NCI-H345 (cell line): ENCODE measurements at places on chromosomes 2 and 18.

GRCh38 chr2:2681085-2681484 lies 350.0 kb upstream of the MYT1L start:
- no peak for DNase-seq

DNA sequence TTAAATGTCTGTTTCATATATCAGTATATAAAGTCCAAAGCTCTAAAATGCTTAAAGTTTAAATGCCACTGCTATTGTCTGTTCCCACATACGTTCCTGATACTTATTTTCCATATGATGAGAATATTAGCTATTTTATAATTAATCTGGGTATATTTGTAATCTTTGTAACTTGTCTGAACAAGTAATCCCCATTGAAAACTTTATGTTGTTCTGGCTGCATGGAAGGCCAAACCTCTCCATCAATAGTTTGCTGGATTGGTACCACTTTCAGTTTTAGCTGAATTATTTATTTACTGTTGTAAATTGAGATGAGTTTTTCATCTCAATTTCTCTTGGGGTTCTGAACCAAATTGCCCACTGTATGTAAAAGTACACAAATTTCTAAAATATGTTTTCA lies 1.5 kb downstream of the MBD5 start:
- DNase-seq = no peak

DNA sequence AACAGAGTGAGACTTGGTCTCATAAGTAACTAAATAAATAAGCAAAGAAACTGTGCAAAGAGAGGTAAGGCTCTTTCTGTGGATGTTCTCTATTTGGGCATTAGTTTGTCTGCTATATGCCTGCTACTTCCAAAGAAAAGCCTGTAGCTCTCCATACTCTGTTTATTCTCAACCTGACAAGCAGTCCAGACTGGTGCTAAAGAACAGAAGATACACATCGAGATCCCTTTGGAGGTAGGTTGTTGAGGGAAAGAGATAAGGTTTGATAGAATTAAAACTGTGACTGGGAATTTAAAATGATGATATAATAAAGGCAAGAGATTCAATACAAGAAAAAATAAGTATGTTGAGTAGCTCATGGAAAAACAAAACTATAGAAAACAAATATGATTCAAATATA lies 885.1 kb upstream of the FSHR start:
- DNase-seq = no peak

GRCh38 chr18:80231151-80231550 lies 16.2 kb downstream of the PARD6G start:
- no peak for DNase-seq

DNA sequence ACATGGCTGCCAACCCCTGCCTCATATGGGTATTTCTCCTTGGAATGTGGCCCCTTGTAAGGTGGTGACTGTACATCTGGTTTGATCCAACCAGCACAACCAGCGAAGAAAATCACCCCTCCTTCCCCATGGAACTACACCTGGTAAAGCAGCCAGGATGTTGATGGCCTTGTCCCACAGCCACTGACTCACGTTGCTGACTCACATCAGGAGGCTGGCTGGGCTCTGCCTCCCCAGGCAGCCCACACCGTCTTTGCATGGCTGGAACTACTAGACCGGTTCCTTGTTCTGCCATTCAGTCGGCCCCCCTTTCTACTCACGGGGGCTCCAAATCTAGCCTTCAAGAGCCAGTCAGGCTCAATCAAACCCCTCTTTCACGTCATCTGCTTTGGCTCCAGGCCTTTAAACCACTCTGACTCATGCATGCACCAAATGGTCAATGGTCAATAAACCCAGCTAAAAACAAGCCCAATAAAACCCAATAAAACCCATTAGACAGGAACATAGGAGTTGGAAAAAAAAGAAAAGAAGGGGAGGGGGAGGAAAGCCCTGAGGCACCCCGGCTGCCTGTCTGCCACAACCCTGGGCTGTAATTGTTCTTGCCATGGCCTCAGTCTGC lies 114.8 kb downstream of the PLB1 start:
- DNase-seq = no peak

DNA sequence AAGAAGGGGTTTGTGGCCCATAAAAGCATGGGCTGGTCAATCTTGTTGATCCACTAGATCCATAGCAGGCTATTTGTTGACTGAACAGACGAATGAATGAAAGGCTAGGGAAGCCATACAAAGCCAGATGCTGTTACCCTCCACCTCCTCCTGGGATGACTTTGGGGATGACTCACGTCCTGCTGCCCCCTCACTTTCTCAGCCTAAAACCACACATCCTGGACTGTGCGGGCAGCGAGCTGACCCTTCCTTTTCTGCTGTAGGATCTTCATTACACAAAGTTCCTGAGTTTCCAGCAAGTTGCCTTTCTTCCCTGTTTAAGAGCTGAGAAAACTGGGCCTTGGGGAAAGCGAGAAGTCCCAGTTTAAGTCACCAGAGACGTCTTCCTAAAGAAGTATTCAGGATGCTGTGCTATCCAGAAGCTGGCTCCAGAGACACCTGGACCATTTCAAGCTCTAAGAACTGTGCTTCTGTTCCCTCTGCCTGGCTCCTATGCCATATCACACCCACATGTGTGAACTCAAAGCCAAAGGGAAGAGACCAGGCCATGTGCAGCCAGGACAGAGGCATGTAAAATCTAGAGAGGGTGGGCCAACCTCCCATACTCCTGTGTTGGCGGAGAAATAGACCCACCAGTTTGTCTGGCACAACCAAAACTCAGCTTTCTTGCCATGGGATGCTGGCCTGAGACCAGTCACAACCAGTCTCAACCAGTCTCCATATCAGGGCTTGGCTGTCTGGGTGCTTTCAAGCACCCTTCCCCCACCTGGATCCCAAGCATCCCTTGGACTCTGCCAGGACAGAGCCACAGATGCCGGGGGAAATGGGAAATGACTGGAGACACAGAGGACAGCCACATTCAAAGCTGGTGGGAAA lies 4.7 kb upstream of the SLC20A1 start:
- DNase-seq = no peak

GRCh38 chr2:190635781-190636180 lies 13.1 kb upstream of the NAB1 start:
- no peak for DNase-seq

DNA sequence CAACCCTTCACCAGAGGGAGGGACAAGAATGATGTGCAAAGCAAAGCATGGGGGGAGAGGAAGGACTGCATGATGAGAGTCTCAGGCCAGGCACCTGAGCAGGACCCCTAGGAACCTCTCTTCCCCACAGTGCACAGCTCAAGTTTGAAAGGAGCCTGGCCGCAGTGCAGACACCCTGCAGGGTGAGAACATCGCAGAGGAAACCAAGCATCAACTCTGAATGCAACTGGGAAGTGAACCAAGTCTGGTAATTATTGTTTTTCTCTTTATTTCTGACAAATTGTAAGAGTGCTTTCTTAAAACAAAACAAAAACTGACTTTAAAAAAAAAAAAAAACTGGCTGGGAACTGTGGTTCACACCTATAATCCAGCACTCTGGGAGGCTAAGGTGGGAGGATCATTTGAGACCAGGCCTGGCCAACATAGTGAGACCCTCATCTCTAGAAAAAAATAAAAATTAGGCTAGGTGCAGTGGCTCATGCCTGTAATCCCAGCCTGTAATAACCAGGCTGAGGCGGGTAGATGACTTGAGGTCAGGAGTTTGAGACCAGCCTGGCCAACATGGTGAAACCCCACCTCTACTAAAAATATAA lies 15.3 kb downstream of the NPC1 start:
- no peak for DNase-seq

GRCh38 chr2:231627384-231628120 lies 34.9 kb downstream of the TEX44 start:
- no peak for DNase-seq

GRCh38 chr2:217903859-217904613 lies 98.8 kb downstream of the TNS1 start:
- DNase-seq = no peak

DNA sequence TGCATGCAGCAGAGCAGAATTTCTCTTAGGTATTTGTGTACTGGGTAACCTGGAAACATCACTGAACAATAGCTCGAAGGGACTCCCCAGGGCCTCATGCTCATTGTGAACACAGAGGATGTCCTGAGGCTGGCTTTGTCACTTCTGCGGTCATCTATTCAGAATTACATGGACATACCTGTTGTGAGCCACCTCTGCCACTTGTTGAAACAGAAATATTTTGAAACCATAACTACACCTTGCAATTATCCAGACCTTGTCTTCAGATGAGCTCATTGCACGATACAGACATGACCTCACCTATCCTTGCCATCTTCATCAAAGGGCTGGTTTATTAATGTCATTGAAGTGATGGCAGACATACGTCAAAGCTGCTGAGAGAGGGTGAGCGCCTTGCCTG lies 23.4 kb upstream of the CREG2 start:
- DNase-seq = peak; percentile 51

DNA sequence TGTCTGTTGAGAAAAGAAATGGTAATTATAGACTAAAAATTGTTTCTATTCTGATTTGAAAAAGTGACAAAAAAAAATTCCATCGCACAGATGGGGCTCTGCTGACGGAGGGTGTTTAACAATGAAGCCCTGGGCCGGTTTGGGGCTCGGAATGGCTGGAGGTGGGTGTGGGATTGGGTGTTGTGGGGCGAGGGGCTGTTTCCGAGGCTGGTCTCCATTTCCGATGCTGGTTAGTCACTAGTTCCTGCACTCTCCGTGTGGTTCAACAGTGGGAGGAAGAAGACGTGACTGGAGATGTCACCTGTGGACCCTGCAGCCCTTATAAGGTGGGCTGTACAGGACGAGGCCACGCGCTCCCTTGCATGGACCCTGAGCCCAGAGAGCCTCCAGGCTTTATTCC lies 143.2 kb downstream of the KLHL29 start:
- no peak for DNase-seq

- DNase-seq = no peak
These were observed 138.4 kb upstream of the HS6ST1 start for GRCh38 chr2:128457006-128457604.

DNA sequence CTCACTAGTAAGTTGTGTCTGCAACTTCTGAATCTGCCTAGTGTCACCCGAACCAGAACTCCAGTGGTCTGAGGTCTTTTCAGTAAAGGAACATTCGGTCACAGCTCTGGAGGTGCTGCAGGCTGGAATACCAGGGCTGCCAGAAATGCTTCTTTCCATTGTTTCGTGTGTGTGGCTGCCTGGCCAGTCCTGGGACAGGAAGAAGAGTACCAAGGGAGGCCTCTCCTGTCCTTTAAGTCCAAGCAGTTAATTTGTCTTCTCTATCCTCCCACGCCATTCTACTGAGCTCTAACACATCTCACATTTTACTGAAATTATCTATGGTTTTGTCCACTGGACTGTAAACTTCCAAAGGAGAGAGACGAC lies 196.0 kb downstream of the LNPK start:
- DNase-seq = no peak

- DNase-seq = no peak
These were observed 149.3 kb downstream of the COL6A3 start for GRCh38 chr2:237264480-237265219.

DNA sequence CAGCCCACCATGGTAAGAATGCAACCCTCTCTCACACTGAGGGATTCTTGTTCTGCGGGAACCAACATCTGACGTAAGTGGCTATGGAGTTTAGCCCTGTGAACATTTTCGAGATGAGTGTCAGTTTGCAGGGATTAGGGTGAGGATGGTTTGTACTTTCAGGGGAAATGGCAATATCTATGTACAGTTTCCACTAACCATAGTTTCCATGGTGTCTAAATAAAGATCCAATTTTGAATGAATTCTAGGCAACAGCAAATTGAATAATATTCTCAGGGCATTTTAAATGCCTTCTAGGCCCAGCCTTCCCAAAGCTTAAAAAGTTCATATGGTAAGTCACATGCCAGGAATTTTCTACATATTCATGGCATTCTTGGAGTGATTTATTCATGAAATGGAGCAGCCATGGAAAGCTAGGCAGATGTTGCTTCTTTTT lies 105.4 kb upstream of the MMADHC start:
- no peak for DNase-seq

DNA sequence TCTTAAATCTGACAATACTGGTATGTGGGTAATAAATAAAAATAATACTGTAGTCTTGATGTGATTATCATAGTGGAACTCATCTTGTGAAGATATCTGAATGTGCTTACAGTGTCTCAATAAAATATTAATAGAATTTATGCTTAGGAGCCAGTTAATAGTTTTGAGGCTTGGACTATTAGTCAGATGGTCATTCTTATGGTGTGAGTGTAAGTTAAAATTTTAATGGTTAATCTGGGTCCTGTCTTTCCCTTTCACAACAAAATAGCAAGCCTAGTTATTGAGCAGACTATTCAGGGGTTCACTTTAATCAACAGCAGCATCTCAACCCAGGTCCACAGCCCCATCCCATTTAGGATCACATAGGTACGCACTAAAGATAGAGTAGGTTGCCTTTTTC lies 138.9 kb downstream of the HAUS1 start:
- DNase-seq = no peak

DNA sequence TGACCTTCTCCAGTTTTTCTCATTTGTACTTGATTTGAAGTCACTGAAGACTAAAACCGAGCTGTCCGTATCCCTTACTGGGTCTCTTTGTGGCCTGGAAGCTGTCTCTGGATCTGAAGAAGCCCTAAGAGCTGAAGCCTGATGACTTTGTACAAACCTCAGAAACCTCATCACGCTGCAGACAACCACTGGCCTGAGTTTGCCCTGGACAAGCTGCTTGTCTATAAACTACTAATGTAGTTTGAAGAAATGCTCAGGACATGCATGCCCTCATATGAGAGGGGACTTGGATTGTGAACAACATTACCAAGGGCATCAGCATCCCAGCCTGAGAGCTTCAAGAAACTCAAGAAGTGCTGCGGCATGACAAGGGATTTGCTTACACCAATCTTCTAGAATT lies 79.3 kb upstream of the CBLN2 start:
- DNase-seq = no peak

DNA sequence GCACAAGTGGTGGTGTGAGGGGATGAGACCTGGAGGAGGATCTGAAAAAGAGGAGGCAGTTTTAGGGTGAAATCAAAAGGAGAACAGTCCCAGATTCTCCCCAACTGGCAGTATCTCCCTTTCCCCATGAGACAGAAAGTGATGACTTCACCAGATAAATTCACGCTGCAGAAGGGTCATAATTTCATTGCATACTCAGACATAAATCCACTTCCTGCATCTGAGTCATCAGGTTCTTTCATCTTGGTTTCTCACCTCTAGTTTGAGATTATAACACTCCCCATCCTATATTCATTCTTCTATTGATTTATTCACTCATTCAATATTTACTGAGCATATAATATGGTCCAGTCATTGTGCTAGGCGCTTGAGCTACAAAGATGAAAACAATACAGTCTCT lies 64.7 kb downstream of the CCDC148 start:
- no peak for DNase-seq
